Hematopoietic multipotent progenitor cell treated with erythropoietin and hydrocortisone succinate and interleukin-3 and kit ligand, for 6 days (in vitro differentiated cells): ENCODE measurements at places on chromosomes 3 and 15.

- DNase-seq, result peak; percentile 82
Observed at GRCh38 chr3:101725194-101725889, 928 bp downstream of the CEP97 start.

DNA sequence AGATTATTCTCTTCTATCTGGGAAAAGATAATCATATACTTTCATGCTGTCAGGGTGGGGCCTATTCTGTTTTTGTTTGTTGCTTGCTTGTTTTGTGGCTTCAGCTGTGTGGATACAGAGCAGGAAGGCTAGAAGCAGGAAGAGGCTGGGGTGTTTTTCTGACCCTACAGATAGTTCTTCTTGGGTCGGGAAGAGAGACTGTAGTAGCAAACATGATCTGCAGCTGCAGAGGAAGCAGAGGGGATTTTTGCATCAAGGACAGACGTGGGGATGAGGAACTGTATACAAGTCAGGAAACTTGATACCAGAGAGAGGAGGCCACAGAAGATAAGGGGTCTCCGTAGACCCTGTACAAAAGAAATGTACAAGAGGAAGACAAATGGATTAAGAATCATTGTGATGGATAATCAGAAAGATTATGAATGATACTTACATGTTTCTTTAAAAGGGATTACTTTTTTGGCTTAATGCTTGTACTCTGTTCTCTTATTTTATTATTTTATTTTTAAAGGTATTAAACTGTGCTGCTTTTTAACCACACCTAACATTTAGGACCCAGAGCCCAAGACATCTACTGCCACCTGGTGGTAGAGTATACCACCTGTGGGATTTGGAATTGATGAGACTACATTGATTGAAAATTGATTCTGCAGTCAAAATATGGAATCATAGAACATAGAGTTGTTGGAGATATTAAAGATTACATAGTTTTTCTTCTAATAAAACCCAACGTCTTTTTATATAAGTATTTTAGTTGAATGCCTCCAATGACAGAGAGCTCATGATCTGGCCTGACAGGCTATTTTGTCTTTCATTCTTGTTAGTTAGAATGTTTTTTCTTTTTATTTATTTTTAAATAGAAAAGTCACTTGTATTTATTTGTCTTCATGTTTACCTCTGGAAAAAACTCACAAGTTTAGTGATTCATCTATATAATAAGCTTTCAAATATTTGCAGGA is 87.3 kb upstream of the ROPN1 start:
- DNase-seq, result peak; percentile 77

DNA sequence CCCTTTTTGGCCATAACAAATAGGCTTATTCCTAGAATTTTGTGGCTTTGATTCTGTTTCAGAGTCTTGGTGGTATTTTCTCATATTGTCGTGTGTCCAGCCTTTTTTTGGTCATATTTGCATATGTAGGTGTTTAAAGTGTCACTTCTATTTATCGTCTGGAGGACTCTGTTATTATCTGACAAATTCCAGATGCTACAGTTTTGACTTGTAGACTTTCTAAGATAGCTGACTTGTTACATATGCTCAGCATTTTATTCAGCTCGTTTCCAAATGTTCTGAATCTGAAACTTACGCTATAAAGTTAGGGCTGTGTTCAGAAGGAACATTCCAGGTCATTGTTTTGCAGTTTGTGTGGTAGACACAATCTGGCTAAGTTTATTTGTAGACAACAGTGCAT is 1.9 kb downstream of the PPP4R2 start:
- no peak for DNase-seq

GRCh38 chr3:153462545-153462944 is 300.5 kb downstream of the RAP2B start:
- no peak for DNase-seq

DNA sequence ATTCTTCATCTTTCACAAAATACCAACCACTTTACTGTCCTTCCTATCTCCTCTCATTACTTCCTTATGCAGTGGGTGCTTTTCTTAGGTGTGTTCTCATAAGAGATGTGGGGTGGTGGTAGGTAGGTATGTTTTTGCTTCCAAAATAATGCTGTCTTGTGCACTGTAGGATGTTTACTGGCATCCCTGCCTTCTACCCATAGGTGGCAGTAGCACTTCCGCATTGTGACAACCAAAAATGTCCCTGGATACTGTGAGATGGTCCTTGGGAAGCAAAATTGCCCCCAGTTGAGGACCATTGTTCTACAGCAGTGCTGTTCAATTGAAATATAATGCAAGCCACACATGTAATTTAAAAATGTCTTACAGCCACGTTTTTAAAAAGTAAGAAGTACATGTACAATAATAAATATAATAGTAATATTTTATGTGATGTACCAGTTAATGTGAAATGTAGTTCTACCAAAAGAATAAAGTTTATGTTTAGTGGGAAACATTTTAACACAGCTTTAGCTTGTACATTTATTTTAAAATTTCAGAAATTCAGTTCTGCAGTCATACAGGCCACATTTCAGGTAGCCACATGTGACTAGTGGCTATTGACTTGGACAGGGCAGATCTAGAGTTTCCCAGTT is 75.2 kb downstream of the NEO1 start:
- DNase-seq, result peak; percentile 70

GRCh38 chr3:66302288-66302687 is 81.5 kb downstream of the SLC25A26 start:
- DNase-seq, result no peak

GRCh38 chr15:93219859-93220420 is 130.9 kb upstream of the RGMA start:
- DNase-seq, result no peak

DNA sequence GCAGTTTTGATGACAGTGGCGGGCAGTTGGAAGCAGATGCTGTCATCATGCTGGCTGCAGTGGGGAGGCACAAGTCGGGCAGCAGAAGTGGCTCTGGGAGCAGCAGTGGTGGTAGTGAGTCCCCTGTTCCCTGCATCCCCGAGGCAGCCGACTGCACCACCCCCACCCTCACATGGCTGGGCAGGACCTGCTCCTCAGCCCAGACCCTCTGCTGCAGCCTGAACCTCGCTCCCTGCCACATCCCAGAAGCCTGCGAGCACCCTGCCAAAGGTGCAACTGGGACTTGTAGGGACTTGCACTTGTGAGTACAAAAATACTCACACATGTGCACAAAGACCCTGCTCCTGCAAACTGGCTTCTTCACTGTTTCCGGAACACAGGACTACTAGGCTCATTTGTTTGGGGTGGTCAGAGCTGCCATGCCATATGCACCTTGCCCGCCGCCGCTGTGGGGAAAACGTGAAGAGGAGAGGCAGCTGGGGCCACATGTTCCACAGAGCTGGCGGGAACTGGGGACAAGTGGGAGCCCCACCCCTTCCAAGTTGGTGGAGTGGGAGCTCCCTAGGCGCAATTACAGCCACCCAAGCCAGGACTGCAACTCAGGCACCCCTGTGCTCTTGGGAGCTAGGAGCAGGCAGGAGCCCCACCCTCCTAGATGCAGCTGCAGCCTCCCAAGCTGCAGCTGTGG is 2.2 kb downstream of the JMJD7 start:
- DNase-seq, result no peak

GRCh38 chr15:99712415-99712814 is 20.8 kb downstream of the LYSMD4 start:
- DNase-seq, result no peak

DNA sequence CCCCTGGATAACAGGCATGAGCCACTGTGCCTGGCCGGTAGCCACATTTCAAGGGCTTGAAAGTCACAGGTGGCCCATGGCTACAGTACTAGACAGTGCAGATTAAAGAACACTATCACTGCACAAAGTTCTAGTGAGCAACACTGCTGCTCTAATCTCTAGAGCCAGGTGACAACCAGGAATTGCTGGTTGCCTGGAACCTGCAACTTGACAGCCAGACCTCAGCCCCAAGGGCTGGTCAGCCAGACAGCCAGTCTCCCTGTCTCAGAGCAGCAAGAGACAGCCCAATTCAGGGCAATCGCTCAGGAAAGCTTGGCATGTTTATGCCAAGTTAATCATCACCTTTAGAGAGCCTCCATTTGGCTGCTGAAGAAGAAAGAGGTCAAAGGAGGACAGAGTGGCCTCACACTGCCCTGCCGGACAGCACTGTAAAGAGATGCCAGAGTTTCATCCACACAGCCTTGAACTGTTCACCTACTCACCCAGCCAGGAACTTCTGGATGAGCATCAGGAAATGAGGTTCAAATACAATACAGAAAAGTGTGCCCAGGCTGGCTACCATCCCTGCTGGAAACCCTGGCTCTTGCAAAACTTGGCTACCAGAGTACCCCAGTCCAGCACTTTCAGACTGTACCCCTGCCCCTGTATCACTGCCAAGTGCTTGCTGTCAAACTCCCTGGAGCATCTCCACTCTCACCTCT is 6.0 kb downstream of the CCDC12 start:
- DNase-seq, result peak; percentile 37

GRCh38 chr3:99948467-99949089 is 130.9 kb downstream of the CMSS1 start:
- no peak for DNase-seq

DNA sequence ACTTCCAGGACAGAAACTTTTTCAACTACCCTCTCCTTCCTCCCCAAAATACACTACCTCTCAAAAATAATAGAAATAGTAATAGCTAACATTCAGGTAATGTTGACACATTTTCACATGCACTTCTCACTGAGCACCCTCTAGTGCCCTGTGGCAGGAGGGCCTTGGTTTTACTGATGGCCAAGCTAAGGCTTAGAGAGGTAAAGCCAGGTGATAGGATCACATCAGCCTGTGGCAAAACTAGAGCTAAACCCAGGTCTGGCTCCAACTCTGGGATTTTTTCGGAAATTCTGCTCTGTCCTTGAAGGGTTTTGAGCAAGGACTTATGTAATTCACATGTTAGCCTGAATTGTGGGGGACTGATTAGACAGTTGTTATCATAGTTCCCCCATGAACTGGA is 922 bp upstream of the TAMM41 start:
- peak; percentile 18 for DNase-seq

- peak; percentile 80 for DNase-seq
Observed at GRCh38 chr3:169811631-169812331, 889 bp upstream of the LRRIQ4 start.

DNA sequence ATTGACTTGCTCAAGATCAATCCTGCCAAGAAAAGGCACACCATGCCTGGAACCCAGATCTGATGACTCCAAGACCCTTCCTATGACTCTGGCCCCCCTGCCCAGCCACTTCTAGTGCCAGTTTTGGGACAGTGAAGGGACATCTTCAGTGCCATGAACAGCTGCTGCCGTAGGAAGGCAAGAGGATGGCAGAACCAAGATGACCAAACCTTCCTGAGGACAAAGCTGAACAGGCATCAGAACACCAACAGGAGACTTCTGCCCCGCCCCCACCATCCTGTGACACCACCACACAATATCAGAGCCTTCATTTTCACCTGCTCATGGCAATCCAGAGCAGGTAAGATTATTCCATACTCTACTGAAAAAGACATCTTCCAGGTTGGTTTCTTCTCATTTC is 33.0 kb downstream of the ZNF445 start:
- DNase-seq, result no peak

DNA sequence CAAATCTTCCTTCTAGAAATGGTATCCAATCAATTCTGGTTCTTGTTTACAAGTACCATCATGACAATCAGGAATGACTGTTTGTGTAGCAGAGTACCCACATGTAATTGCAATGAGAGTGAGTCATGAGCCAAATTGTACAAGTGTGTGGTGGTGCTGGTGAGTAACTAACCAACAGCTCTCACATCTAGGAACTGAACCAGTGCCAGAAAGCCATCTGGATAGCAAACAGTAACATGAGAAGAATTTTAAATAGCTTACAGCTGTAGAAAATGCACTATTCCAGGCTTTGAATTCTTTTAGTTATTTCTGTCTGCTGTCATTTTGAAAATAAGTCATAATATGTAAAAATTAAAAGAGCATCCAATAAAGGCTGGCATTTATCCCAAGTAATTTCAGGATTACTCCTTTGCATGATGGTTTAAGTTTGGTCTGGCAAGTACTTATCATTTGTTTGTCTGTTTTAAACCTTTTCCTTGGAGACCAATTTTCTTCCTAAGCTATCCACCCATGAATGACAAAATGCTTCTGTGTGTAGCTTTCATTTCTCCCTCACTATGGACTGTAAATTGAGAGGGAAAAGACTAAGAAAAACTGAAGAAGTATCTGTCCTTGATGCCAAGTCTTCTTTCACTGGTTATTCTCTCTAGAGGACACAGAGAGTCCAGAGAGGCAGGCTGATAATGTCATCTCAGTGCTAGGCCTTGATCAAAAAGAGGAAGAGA is 60.0 kb downstream of the PIK3CB start:
- DNase-seq, result peak; percentile 89

- peak; percentile 24 for DNase-seq
Observed at GRCh38 chr3:150887031-150887430, 18.2 kb downstream of the MINDY4B start.

GRCh38 chr3:76943058-76943457 is 96.8 kb upstream of the ROBO2 start:
- no peak for DNase-seq

- peak; percentile 43 for DNase-seq
Observed at GRCh38 chr15:70584838-70585706, 178.3 kb downstream of the UACA start.

- no peak for DNase-seq
Observed at GRCh38 chr3:29972320-29972993, 633.9 kb upstream of the TGFBR2 start.

- no peak for DNase-seq
Observed at GRCh38 chr3:100297784-100298183, 36.8 kb upstream of the NIT2 start.

GRCh38 chr3:114569186-114569585 is 275.4 kb downstream of the TIGIT start:
- no peak for DNase-seq

DNA sequence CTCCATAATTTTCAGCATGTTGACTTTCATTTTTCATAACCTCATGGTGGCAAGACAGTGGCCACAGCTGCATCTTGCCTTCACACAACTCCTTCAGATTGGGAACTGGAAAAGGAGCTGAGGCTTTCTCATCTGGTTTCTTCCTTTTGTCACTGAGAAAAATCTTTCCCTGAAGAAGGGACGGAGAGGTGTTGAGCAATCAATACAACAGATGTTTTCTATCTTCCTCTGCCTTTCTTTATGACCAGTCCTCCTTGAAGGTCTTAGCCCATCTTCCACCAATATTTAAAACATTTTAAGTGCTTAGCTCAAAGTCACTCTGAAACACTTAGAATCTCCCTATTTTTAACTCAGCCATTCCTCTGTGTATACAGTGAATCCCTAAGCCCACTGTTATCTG is 11.9 kb downstream of the ZNF660 start:
- DNase-seq, result no peak

- DNase-seq, result peak; percentile 42
Observed at GRCh38 chr3:178966299-178967176, 105.1 kb downstream of the ZMAT3 start.

- peak; percentile 72 for DNase-seq
Observed at GRCh38 chr15:42118650-42119445, 24.5 kb upstream of the PLA2G4D start.

DNA sequence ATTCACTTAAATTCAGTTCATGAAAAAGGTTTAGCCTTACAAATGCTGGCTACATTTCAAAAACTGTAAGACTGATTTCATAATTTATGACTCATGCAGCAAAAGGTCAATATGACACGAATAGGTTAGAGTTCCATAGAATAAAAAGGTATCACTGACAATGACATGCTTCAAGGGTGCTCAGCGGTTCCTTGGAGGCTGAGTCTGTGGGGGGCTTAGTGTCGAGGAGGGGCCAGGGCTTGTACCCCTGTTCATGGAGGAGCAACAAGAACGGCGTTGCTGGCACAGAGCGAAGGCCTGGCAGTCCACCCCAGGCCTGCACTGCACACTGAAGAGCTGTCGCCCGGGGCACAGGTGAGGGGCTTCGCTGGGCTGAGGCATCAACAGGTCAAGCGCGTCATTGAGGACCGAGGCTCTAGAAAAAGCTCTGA is 174.2 kb downstream of the NR1D2 start:
- no peak for DNase-seq

- DNase-seq, result no peak
Observed at GRCh38 chr15:100033140-100033857, 300.1 kb upstream of the LYSMD4 start.
